ENCODE measurements at places on chromosomes 7 and 10.

DNA sequence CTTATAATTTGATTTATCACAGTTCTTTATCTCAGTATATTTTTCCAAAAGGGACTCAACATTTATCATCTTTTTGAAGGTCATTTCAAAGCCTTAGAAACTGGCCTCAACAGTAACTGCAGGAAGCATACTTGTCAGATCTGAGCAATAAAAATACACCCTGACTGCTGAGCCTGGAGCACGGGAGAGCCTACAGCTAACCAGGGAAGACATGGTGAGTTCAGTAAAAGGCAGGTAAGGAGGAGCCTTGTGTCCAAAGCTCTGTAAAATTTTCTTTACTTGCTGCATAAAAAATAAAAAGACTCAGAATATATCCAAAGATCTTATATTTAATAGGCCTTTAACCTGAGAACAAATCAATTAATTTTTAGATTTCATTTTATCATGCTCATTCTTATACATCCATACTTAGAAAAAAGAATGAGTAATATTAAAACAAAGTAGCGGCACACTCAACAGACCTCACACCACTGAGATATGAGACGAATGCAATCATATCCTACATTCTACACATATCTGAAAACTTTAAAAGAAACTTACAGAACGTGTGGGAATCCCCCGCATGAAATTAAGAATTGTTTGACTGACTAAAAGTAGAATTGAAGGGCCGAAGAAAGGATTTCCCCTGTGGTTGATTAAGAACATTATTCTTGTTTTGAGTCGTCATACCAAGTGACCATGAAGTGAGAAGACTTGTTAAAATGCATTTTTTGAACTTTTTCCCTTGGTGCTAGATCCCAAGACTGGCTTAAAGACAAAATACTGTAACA lies 296.4 kb upstream of the MKLN1 start:
- no peak for DNase-seq

- no peak for DNase-seq
Measured at GRCh38 chr7:47937065-47937687, 11.1 kb downstream of the PKD1L1 start.

DNA sequence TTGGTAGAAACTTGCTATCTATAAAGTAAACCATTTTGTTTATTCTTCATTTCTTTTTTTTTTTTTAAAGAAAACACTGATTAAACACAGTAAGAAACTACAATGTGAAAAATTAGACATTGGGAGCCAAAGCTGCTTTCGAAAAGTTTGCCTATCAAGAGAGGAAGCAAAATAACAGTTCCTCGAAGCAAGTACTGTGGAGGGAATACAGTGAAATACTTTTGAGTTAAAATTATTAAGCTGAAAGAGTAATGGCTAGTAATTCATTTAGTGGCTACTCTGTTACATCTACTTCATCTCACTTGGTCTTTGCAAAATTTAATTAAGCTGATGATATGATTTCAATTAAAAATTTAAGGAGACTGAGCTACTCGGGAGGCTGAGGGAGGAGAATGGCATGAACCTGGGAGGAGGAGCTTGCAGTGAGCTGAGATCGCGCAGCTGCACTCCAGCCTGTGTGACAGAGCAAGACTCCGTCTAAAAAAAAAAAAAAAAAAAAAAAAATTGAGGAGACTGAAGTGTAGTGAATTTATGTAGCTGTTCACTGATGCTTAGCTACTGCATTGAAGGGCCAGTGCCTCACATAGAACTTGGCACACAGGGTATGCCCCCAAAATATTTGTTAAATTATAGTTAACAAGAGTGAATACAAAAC lies 982.1 kb upstream of the MBL2 start:
- DNase-seq = no peak

DNA sequence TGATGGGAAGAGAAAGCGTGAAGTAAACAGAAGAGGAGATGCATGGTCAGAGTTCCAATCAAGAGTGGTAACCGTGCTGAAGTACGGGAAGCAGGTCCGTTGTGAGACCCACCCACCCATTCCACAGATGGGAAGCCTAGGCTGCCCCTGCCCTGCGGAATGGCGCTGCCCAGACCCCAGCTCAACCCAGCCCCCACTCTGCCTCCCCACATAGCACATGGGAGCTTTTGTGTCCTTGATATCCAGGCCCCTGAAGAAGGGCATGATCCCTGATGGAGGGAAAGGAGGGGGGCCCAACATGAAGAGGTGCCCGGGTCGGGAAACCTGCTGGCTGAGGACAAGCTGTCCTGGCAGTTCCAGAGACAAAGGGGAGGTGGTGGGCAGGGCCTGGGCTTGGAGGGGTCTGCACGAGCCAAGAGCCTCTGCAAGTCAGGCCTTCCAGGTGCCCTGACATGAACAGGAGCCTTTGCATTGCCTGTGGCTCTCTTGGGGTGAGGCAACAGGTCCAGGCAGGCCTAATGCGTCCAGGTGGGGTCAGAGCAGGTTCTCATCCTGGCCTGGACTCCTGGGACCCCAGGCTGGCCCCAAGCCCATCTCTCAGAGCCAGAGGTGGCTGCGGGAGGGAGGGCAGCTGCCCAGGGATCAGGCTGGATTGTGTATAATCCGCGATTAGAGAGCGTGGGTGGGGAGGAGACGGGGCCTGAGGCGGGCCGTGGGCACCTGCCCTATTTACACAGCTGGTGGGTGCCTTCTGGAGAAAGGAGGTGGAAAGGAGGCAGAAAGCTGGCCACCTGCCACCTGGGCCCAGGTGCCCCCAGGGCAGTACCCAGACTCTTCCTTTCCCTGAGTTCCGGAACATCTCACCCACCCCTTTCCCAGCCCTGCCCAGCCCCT lies 23.5 kb downstream of the YKT6 start:
- no peak for DNase-seq

DNA sequence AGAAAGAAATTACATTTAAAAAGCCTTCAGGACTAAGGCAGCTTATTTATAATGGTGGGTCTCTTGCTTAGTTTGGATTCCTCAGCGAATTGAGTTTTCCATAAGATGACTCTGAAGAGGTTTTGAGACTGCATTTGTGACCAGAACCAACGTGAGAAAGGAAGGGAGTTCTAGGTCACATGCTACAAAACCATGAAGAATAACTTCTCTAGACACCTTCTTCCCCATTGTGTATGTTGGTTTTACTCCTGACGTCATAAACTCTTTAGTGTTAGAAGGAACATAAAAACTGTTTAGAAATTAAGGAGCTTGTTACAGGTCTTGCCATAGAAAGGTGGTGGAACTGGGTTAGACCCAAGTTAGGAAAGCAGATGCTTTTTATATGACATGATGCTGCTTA lies 11.1 kb downstream of the PTPN12 start:
- DNase-seq = no peak

DNA sequence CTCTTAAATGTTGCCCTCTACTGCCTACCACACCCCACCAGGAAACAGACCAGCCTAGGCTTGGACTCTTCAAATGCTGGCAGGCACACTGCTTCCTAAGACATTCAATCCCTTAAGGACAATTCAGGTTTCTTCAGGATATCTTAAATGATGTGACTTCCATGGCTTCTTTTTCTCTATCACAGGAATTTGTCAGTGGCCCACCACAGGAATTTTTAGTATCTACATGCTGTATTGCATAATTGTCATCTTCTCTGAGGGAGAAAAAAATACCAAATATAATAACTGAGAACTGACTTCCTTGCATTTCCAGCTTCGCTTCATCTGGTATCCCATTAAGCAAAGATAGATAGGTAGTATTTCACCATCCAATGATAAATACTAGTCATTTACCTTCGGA lies 129.3 kb downstream of the WNT2 start:
- DNase-seq = no peak

DNA sequence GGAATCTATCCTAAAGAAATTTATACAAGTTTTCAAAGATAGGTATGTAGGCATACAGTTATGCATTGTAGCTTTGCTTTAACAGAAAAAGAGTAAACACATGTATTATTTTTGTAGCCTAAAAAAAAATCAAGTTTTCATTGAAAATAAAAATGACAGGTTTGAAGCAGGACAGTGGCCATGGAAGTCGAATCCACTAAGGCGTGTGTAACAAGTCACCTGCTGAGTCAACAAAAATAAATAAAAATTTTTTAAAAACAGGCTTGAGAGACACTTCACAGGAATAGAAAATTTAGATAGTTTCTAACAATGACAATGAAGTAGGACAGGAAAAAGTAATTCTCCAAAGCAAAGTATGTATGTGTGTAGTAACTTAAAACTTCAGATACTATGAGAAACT lies 8.5 kb upstream of the GOT1 start:
- DNase-seq = no peak

DNA sequence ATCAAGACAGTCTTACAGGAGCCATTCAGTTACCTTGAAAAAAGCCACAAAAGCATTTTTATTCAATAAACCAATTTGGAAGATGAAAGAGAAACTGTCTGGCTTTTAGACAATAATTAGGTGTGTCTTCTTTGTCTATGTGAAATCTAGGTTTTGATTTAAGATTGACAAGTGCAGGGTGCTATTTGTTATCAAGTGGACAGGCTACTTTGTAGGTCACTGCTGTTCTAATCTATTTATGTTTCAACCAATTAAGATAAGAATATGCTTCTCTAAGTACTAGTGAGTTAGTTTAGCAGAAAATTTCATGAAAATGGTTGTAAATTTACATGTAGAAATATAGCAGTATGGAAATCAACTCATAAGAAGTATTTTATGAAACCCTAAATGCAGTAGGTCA lies 177.5 kb downstream of the CACNA2D1 start:
- no peak for DNase-seq

- DNase-seq = no peak
Measured at GRCh38 chr10:20858292-20859124, 38.6 kb downstream of the NEBL start.

GRCh38 chr10:126867567-126868365 lies 37.5 kb upstream of the DOCK1 start:
- DNase-seq = no peak

DNA sequence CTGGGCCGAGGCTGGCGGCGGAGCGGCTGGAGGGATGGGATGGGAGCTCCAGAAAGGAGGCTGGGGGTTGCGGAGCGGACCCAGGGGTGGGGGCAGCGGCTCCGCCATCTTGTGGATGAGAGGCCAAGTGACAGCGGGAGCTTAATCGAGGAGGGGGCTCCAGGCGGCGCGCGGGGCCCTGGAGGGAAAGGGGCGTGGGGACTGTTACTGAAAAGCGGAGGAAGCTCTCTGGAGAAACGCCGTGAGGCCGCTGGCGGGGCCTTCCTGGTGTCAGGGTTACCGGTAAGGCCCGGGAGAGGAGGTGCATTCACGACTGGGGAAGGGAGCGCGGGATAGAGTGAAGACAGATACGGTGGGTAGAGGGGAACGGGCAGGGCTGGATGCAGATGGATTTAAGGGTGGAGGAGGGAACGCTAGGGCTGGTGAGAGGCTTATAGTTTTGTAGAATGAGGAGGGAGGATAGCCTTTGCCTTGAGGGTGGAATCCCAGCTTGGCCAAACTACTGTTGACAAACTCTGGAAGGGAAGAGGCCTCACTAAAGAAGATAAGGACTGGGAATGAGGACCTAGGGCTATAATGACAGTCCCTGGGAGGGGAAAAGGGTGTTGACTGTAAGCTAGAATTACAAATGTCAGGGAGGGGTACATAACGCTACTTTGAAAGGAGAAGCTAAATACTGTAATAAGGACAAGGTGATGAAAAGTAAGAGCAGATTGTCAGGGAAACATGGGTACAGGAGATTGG lies 535 bp downstream of the BTRC start:
- no peak for DNase-seq

Data from esophagus squamous epithelium (tissue), 5 donors.